ENCODE measurements at places on chromosomes 11 and 22.

- no peak for DNase-seq
Measured at GRCh38 chr22:22070371-22070824, 87.8 kb upstream of the TOP3B start.

- no peak for DNase-seq
Measured at GRCh38 chr22:35799150-35799549, 81.5 kb downstream of the APOL5 start.

- no peak for DNase-seq
Measured at GRCh38 chr11:121134741-121135312, 33.8 kb downstream of the TECTA start.

DNA sequence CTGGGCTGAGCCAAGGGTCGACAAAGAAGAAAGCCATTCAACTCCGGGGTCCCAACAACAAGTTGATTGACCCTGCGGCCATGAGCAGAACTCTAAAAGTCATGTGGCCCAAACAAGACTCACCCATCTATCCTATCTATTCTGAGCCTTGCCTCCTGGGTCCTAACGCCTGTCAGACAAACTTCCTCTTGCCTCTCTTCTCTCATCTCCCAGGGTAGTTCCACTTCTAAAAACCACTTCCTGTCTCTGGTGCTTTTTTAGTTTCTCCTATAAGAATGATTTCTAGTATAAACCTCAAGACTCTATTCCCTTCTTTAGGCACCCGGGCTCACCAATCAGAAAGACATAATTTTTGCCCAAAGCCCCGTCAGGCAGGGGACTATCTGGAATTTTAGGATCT lies 530.2 kb downstream of the DLG2 start:
- no peak for DNase-seq

- peak; percentile 12 for DNase-seq
Measured at GRCh38 chr11:126956635-126957034, 43.9 kb downstream of the KIRREL3 start.

Measured in AG08395 (cell line).